ENCODE measurements at places on chromosomes 2 and 18.

- no peak for DNase-seq
Measured at GRCh38 chr2:233124421-233125080, 64.4 kb downstream of the INPP5D start.

- DNase-seq: no peak
Measured at GRCh38 chr2:6877402-6878304, at the start of gene RSAD2. Gene RSAD2 (plus strand): TSS chr2:6877777. CDS start chr2:6877801, 24 bp downstream.

DNA sequence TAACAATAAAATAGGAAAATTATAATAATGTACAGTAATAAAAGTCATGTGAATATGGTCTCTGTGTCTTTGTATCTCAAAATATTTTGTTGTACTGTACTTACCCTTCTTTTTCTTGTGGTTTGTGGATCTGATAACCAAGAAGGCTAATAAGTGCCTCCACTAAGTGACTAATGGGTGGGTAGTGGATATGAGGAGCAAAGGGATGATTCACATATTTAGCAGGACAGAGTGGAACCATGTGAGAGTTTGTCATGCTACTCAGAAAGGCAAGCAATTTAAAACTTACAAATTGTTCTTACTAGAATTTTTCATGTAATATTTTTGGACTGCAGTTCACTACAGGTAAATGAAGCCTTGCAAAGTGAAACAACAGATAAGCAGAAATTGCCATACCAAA, 1241.2 kb upstream of the CDH2 start:
- no peak for DNase-seq

DNA sequence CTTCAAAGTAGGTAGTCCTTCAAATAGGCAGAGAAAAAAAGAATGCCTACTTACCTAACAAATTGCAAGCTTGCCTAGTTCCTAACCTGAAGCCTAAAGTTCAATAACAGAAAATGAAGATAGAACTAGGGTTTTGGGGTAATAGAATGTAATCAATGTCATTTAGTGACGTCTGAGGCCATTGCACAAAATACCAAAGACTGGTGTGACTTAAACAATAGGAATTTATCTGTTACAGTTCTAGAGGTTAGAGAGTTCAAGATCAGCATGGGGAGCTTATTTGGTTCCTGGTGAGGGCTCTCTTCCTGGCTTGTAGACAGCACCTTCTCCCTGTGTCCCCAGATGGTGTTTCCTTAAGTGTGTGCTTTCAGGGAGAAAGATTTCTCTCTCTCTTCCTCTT, 4.7 kb upstream of the NPC1 start:
- DNase-seq: no peak

- no peak for DNase-seq
Measured at GRCh38 chr18:7757175-7757574, 190.1 kb downstream of the PTPRM start.

Measured in endothelial cell (in vitro differentiated cells).